Osteocyte (in vitro differentiated cells): ENCODE measurements at places on chromosomes 3 and 15. TPM values are rescaled to one million over a fixed set of nuclear protein-coding genes. Genes with fewer than 3 reads are reported as not detected.

ZNF660 gene
- 6.7 and 11.2 TPM in 2 replicates for total RNA-seq

GABRA5 gene
- not detected in 2 replicates for total RNA-seq

LSAMP gene
- total RNA-seq, result 3.9 and 4.4 TPM in 2 replicates

BLM gene
- 2.7 and 5.0 TPM in 2 replicates for total RNA-seq

KCNMB2 gene
- total RNA-seq, result not detected in 2 replicates

SOX2 gene
- 5.2 and 5.4 TPM in 2 replicates for total RNA-seq

SI gene
- not detected in 2 replicates for total RNA-seq

TNNC1 gene
- 0.60 TPM in 1 of 2 replicates, not detected in the other for total RNA-seq

CACNA1D gene
- 0.48 and 0.57 TPM in 2 replicates for total RNA-seq

TMEM42 gene
- total RNA-seq, result 18.9 and 19.4 TPM in 2 replicates

LINGO1 gene
- 2.1 and 2.4 TPM in 2 replicates for total RNA-seq

MYEF2 gene
- 26.4 and 27.4 TPM in 2 replicates for total RNA-seq

APH1B gene
- total RNA-seq, result 13.9 and 15.9 TPM in 2 replicates

SEMA3F gene
- 11.8 and 12.9 TPM in 2 replicates for total RNA-seq

LPP gene
- total RNA-seq, result 184 and 187 TPM in 2 replicates

PRKCI gene
- 43.8 and 48.0 TPM in 2 replicates for total RNA-seq

LRRC2 gene
- total RNA-seq, result 1.2 and 1.5 TPM in 2 replicates

ALAS1 gene
- total RNA-seq, result 34.8 and 36.2 TPM in 2 replicates

SERINC4 gene
- total RNA-seq, result not detected in 2 replicates

UBE2E2 gene
- total RNA-seq, result 42.4 and 67.3 TPM in 2 replicates

EBLN2 gene
- total RNA-seq, result 4.6 and 5.1 TPM in 2 replicates

DUOX1 gene
- not detected in 2 replicates for total RNA-seq

OIP5 gene
- 2.4 and 3.1 TPM in 2 replicates for total RNA-seq

CCR3 gene
- not detected in 2 replicates for total RNA-seq

GPR87 gene
- total RNA-seq, result not detected in 2 replicates

CATSPER2 gene
- 3.1 and 3.3 TPM in 2 replicates for total RNA-seq

TUSC7 gene
- total RNA-seq, result not detected in 2 replicates

TERC gene
- 1.5 TPM in 1 of 2 replicates, not detected in the other for total RNA-seq

BCL2A1 gene
- not detected in 2 replicates for total RNA-seq

LIPC gene
- total RNA-seq, result not detected in 2 replicates

GOLGA6L7 gene
- total RNA-seq, result not detected in 2 replicates

MITF gene
- 5.8 and 6.1 TPM in 2 replicates for total RNA-seq

PLXND1 gene
- total RNA-seq, result 316 and 358 TPM in 2 replicates

SKOR1 gene
- total RNA-seq, result 0.42 and 0.48 TPM in 2 replicates

RNU5B-1 gene
- 18.5 and 32.7 TPM in 2 replicates for total RNA-seq

ARPP19 gene
- 165 and 169 TPM in 2 replicates for total RNA-seq

MYO5C gene
- total RNA-seq, result 2.7 and 4.0 TPM in 2 replicates
